ENCODE measurements at places on chromosomes 1 and 21.

DNA sequence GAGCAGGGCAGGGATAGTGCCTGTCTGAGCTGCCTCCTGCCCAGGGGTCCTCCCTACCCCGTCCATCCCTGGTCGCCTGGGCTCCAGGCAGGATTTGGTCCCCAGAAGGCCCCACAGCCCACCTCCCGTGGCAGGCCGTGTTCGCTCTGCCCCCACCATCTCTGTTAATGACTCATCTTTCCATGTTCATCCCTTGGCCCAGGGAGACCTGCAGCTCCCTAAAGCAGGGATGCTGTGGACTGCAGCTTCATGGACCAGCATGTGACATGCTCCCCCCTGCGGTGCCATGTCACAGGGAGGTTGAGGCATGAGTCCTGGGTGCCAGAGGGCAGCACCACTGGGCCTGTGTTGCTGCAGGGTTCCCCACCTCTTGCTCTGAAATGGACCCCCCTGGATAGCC, 26.8 kb downstream of the UBASH3A start:
- no peak for DNase-seq

GRCh38 chr1:244050835-244051444, at the start of gene ZBTB18:
Gene ZBTB18, plus strand, starts transcription at chr1:244051283. Its CDS starts 149 bp downstream, at chr1:244051432.
- no peak for DNase-seq

GRCh38 chr21:28283641-28284490, 708.8 kb downstream of the LTN1 start:
- no peak for DNase-seq

DNA sequence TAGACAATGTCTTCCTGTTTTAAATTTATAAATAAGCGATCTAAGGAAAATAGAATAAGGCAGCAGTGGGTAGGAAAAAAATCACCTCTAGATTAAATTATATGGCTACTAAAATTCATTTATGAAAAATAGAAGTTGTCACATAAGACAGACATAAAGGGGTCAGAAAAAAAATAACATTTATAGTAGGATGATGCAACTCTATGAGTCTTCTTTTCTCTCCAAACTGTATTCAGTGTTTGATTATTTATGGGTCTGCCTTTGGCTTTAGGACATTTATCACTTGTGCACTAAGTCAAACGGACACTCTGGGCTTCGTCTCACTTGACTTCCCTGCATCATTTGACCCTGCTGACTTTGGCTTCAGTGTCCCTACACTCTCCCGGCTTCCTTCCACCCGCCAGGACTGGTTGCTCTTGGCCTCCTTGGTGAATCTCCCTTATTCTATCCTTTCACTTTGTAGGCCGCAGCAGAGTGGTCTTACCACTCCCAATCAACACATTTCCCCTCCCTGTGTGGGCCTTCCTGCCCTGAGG, 47.0 kb upstream of the DESI2 start:
- no peak for DNase-seq

Data from B cell (primary cell).